ENCODE measurements at places on chromosomes 6 and 20. TPM values are rescaled to one million over a fixed set of nuclear protein-coding genes. Genes with fewer than 3 reads are reported as not detected.

GRCh38 chr6:154981079-154981870 lies 13.8 kb upstream of the TIAM2 start:
- DNase-seq = no peak

- DNase-seq = no peak
These were observed 202.8 kb downstream of the CD83 start for GRCh38 chr6:14320332-14320731.

GPX5 gene
- total RNA-seq = not detected

HS3ST5 gene
- total RNA-seq = 0.95 TPM

- DNase-seq = no peak
These were observed 61.3 kb upstream of the ARID1B start for GRCh38 chr6:156715839-156716238.

DNA sequence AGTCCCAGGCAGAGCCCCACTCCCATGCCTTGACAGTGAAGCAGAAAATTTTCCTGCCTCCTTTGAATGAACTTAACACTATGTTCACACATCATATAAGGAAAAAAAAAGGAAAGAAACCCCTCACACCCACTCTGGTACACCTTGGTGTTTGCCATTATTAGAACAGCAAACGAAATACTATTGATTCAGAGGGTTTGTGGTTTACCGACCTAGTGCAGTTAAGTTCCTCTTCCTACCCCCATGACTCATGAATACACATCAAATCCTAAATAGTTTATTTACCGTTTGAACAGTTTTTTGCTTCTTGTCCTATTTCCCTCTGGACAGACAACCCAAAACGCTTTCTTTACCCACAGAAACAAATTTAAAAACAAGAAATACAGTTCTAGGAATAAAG lies 237.7 kb downstream of the FOXA2 start:
- no peak for DNase-seq

GRCh38 chr6:99521633-99522151 lies 6.5 kb upstream of the USP45 start:
- DNase-seq = no peak

MAFB gene
- total RNA-seq = 6.1 TPM

PROKR2 gene
- total RNA-seq = not detected

DNA sequence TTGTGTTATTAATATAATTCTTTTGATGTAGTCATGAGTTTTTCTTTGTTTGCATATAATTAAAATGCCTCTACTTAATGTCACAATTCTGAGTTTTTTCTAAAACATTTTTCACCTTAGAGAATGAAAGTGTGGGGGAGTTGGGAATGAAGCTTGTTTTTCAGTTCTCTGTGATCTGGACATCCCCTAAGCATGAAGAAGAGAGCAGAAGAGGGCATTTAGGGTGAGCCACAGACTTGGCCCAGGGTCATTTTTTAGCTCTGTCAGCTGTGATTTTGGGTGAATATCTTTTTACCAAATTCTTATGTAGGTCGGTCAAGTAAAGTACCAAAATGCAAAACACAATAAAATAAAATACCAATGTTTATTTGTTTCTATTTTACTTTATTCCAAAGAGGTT lies 3.9 kb downstream of the OTOR start:
- no peak for DNase-seq

HINT3 gene
- total RNA-seq = 20.9 TPM

GRCh38 chr6:121873595-121873994 lies 438.1 kb downstream of the GJA1 start:
- DNase-seq = no peak

GRCh38 chr6:168318579-168319278 lies 848 bp downstream of the DACT2 start:
- no peak for DNase-seq

- no peak for DNase-seq
These were observed 453.7 kb downstream of the TENT5A start for GRCh38 chr6:81298751-81299150.

RNF144B gene
- 3.1 TPM for total RNA-seq

- no peak for DNase-seq
These were observed 881.8 kb upstream of the CITED2 start for GRCh38 chr6:140256248-140256647.

RHAG gene
- not detected for total RNA-seq

DNA sequence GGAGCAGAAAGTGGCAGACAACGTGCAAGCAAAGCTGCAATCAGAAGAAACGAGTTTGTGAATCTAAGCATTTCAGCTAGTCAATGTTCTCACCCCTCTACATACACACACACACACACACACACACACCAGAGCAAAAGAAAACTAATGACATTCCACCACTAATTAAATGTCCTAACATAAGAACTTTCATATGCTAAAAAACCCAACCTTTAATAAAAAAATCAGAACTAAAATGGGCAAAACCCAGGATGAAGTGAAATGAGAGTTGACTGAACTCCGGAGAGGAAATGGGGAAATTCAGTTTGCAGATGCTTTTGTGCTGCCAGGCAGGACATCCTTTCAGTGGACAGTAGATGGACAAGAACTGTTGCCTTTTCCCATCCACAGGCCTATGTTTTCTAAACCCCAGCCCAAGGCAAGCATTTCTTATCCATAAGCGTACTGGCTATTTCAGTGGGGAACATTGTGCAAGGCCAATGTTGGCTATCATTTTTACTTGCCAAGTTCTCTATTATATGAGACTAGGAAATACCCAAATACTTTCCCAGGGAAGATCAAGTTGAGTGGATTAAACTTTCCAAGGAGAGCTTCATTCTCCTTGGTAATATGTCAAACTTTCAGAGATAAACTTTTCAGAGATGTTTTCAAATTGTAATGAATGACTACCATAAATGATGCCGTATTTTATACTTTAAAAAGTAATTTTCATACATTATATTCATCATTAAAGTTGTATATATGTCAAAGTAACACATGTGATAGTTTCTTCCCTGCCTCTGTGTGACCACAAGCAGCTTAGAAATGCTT lies 27.3 kb downstream of the RIN2 start:
- no peak for DNase-seq

- DNase-seq = no peak
These were observed 45.5 kb upstream of the UST start for GRCh38 chr6:148701375-148701774.

DNA sequence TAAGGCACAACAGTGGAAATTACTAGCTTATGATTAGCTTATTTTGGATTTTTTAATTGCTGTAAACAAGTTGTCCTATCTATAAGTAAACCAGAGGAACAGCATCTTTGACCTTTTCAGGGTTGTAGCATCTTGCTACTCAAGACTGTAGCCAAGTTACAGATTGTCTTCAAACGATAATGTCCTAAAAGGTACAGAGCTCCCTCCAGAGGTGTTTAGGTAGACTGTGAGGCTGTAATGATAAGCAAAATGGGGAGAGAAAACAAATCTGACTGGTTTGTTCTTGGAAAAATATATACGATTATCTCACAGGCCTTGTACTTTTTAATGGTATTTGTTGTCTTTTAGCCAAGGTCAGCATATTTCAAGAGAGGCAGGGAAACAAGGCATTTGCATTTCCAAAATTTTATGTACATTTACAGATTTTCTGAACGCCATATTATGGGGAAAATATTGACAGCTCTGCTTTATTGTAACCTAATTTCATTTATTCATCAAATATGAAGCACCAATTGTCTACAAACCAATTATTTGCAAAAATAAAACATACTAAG lies 273.4 kb downstream of the MEI4 start:
- DNase-seq = no peak

GRCh38 chr6:33124525-33124901 lies 48.7 kb downstream of the HLA-DPB1 start:
- no peak for DNase-seq

DNA sequence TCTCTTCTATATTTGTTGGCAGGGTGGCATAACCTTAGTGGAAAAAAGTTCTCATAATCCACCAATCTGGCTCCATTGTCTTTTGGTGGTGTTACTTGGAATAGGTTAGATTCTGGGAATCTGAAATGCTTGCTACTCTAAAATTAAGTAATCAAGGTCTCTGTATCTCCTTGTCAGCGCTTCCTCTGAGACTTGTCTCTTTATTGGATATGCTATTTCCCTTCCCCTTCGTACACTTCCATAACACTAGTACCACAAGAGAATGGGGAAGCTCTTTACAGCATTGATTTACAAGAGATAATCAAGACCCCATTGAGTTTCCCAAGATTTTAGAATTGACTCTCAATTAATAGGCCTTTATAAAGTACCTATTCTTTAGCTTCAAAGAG lies 280.2 kb downstream of the ADGB start:
- no peak for DNase-seq

GRCh38 chr20:10449270-10449669 lies 14.2 kb downstream of the SLX4IP start:
- DNase-seq = no peak

- DNase-seq = no peak
These were observed 92.9 kb upstream of the SHLD1 start for GRCh38 chr20:5657190-5657875.

DNA sequence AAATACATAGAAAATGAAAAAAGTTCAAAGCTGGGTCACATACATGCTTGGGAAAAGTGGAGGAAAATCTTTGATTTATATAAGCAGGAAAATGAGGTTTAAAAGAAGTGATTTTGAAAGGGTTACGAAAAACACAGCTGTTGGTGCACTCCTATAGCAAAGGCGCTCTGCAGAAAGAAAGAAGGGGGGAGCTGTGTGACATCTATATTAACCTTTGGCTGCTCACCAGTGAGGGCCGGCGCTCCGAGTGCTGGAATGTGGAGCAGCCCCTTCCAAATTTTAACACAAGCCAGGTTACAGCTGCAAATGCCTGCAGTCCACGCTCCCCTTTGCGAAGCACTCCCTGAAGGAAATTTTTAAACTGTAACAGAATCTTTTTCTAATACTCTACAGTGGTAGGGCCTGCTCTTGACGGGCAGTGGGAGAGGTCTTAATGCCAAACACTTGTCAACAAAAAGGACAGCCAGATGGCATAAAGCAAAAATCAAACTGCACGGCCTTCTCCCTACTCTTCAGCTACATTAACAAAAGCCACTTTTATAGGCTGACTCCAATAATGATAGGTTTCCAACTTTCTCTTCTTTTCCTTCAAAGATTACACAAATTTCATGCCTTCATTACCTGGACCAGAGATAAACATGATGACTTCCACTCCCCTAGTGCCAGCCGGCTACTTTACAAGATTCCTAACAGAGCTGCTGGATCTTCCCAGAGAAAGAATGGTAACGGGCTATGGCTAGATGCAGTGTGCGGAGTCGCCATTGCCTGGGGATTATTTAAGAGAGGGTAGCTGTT lies 4.8 kb downstream of the BMP7 start:
- DNase-seq = no peak

- peak; percentile 53 for DNase-seq
These were observed 577 bp downstream of the LSM14B start for GRCh38 chr20:62122654-62123449.

B3GAT2 gene
- 1.8 TPM for total RNA-seq

DNA sequence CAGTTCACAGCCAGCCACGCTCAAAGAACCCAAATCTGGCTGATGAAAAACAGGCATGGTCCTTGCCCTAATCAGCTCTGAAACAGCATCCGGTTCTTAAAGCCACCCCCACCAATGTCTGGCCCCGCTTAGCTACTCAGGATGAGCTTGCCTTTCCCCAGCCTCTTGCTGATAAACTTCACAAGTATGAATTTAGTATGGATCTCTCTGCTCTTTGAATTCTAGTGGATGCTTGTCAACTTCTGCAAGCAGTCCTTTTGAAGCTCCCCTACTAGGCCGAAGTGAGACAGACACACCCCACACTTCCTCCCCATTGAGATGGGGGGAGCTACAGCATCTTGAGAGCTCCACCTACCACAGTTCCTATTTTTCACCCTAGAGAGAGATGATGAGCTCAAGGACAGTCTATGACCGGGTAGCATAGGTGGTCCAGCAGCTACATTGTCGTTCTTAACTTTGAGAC lies 36.7 kb downstream of the EBF4 start:
- no peak for DNase-seq

All from progenitor cell of endocrine pancreas (in vitro differentiated cells).